Stimulated activated CD8-positive, alpha-beta memory T cell treated with anti-CD3 and anti-CD28 coated beads, Interleukin-7, amount 100 ng/mL, for 4 hours (primary cell): ENCODE measurements at places on chromosomes 1 and 21.

DNA sequence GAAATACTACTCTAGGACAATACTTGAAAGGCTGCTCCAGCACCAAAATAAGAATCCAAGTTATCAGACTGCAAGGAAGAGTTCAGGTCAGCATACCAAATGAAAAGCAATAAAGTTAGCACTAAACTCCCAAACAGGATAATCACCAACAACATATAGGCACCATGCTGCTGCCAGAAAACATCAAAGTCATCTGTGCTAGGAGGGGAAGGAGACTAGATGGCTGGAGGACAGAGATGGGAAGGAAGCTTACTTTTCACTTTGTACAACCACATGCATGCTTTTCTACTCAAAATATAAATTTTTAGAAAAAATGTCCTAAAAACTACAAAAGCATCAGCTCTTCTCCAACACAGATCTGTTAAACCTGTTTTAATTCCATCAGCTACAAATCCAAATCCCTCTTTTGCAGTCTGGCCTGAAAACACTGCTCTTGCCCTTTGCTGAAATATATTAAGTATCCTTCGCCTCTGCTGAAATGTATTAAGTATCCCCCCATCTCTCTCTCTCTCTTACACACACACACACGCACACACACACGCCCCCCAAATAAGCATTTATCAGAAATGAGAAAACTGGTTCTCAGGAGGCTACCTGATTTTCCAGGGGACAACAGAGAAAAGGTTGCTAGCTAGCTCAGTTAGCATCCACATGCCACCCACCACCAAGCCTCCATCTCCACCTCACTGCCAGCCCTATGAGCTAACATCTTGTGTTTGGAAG, 1.5 kb downstream of the GATAD2B start:
- DNase-seq: no peak

GRCh38 chr1:3548156-3548893, 63.0 kb downstream of the MEGF6 start:
- DNase-seq: no peak

DNA sequence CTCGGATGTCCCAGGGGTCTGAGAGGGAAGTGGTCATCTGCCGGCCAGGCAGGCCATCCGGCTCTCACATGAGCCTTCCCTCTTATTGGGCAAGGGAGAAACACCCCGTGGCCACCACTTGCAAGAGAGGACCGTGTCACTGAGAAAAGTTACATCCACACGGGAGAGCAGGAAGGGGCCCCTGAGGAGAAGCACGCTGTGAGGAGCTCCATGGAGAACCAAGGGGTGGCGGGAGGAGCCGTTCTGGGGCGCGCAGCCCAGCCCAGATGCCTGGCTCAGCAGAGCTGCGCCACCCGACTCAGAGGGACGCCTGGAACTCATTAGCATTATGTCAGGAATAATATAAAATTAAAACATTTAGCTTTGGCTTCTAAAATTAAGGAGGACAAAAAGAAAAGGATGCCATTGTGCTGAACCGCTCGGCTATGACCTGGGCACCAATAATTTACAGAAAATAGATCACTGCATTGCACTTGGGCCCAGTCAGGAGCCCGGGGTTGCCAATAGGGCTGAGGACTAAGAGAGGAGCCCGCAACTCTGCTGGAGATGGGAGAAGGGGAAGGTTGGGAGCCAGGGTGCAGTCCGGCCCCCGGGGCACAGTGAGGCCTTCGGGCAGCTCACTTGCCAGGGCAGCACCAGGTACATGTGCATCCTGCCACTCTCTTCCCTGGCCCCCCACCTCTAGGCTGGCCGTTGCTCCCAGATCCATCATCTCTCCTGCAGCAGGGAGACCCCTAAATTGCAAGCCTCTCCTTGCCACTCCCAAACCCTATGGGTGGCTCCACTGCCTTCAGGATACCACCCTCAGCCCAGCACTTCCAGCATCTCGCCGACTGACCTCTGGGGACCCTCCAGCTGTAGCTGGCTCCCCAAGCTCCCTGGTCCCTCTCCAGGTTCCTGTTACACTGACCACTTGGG, 84.8 kb downstream of the DMRTB1 start:
- DNase-seq: no peak

- no peak for DNase-seq
Observed at GRCh38 chr1:201328576-201328975, 45.3 kb downstream of the PKP1 start.

- no peak for DNase-seq
Observed at GRCh38 chr1:228430243-228430642, 13.6 kb upstream of the TRIM17 start.

DNA sequence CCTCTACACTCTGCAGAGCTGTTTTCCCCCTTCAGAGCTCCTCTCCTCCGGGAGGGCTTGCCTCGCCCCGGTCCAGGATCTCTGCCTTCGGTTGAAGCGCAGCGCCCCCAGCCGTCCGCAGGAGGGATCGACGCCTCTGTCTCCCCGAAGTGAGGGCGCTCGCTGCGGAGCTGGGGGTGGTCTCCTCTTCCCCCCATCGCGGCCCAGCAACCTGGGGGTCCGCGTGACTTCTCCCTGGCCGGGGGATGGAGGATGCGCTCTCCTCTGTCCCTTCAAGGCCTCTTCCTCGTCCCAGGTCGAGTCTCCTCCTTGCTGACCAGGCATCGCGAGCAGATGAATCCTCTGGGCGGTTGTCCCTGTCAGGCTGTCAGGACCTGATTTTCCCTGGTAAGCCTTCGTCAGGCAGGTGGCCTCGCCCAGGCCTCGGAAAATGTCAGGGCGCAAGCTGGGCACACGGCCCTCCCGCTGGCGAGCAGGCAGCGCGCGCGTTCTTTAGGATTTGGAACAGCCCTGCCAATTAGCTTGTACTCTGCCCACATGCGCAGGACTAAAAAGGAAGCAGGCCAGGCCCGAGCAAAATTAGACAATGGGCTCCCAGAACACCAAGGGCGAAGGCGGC, 90.5 kb downstream of the EDEM3 start:
- DNase-seq: no peak

DNA sequence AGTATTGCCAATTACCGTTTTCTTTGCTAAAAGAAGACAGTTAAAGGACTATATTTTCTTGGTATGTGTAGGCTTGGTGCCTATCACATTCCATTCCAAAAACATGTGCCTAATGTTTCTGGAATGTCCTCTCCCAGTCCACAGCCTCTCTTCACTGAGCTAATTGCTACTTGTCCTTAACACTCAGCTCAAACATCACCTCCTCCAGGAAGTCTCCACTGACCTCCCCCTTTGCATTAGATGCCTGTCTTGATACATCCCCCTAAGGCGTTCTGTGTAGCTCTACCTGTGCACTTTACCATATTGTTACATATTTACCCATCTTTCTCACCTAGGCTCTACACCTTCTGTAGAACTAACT, 195.6 kb upstream of the CAMK1G start:
- DNase-seq: no peak

- DNase-seq: no peak
Observed at GRCh38 chr1:119209596-119210295, 69.3 kb upstream of the WARS2 start.

GRCh38 chr21:26070822-26071425, 99.6 kb downstream of the APP start:
- no peak for DNase-seq

GRCh38 chr1:27650171-27650538, 15.2 kb upstream of the FGR start:
- DNase-seq: no peak
